Bone marrow (tissue), 2 donors: ENCODE measurements at places on chromosomes 6 and 20.

- DNase-seq: peak; percentile 37
These were observed 650 bp downstream of the DCBLD1 start for GRCh38 chr6:117483004-117483644.

GRCh38 chr6:20840675-20841074 is 306.4 kb downstream of the CDKAL1 start:
- DNase-seq: no peak

GRCh38 chr6:28711788-28712341 is 186.2 kb downstream of the GPX5 start:
- no peak for DNase-seq

DNA sequence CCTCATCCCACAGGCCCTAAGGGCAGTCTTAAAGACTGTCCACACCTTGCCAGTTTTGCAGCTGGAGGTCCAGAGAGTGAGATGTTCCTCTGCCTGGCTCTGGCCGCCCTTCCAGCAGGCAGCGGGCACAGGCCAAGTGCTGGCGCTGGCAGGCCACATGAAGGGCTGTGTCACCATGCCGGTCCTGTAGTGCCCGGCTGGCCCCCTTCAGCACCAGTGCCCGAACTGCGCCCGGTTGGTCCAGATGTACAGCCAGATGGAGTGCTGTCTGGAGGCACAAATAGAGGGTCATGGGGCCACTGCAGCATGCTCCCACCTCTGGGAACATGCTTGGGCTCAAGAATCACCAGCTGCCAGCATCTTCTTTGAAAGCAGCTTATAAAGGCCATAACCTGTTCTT is 3.8 kb downstream of the NFKBIE start:
- DNase-seq: no peak

- peak; percentile 31 for DNase-seq
These were observed 44.3 kb downstream of the TOP1 start for GRCh38 chr20:41072915-41073314.

GRCh38 chr6:132446141-132446854 is 45.0 kb upstream of the MOXD1 start:
- no peak for DNase-seq

- DNase-seq: no peak
These were observed 3.9 kb upstream of the REV3L start for GRCh38 chr6:111486921-111487320.

DNA sequence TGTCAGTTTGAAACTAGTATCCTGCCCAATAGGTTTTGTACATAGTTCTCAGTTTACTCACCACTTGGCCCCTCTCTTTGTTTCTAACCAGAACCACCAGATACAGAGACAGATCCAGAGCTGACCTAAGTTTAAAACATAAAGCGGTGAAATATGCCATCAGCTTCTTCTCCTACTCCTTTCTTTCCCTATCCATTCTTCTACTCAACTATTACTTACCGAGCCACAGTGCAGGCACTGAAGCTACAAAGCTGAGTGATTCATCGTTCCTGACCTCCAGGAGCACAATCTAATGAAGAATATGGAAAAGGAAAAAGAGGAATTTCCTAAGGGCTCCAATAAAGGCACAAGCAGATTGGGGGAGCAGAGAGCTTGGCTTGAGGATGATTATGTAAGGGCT is 286.0 kb downstream of the FOXC1 start:
- DNase-seq: no peak

GRCh38 chr6:26385734-26386125 is 2.8 kb downstream of the BTN2A2 start:
- DNase-seq: no peak

DNA sequence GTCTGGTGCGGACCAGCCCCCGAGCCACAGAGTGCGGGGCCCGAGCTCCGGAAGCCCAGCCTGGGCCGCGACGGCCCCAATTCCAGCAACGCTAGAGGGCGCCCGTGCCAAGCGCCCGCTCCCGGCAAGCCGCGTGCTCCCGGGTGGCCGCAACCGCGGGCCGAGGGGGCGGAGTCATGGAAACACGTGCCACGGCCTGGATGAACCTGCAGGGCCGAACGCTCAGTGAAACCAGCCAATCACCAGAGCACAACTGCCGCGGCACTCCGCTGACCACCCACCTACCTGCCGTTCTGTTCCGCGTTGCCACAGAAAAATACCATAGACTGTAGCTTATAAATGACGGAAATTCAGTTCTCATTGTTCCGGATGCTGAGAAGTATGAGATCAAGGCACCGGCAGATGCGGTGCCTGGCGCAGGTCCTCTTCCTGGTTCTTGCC is 85.7 kb upstream of the FOXC1 start:
- DNase-seq: no peak

DNA sequence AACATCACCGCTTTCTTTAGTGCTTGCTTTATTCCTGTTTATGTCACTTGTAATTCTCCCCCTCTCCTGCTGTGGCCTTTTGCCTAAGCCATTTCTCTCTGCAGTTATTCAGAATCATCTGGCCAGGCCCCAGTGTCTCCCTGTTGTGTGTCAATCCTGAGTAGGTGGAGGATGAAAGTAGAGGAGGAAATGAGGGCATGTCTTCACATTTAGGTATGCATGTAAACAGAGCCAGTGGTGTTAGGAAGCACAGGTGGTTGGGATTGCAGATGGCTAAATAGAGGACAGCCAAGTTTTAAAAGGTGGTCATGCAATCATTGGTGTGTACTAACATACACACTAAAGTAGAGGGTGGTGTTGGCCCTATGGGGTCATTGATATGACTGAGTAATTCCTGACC is 5.2 kb downstream of the PRSS35 start:
- no peak for DNase-seq
